GM18507 (cell line): ENCODE measurements at places on chromosomes 6 and 20.
A peak's percentile ranks its signal among the peaks of the same experiment; 100 is the strongest.

DNA sequence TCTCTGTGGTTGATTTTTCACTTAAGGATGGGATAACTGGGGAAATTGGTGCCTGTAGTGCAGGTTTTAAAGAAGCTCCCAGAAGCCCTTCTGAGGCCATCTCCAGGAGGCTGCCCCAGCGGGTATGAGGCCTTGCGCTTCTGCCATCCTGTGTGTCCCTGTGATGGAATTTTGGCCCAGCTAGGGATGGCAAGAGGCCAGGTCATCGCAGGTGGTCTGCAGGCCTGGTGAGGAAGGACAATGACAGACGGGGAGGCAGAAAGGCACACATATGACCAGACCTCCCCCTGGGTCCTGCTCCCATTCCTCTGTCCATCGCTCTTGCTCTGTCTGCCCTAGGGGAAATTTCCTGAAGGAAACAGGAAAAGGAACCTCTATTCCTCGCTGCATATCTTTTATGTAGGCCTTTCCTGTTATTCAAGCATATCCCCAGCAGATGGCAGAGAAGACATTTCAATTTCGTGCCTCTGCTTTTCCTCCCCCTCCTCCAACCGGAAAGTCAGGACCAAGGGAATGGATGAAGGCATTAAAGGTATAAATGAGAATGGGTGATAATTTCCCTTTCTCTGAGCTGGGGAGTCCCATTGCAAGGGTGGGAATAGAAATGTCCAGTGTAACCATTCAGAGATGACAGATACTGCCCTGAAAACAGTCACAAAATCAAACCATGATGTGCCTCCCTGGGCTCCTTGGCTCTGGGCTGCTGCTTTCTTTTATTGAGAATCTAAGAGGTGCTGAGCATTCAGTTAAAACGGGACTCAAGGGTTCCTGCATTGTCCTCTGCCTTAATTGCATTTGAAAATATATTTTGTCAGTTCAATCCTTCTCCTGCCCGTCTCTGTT is 17.6 kb upstream of the HLA-F start:
- no peak for DNase-seq

DNA sequence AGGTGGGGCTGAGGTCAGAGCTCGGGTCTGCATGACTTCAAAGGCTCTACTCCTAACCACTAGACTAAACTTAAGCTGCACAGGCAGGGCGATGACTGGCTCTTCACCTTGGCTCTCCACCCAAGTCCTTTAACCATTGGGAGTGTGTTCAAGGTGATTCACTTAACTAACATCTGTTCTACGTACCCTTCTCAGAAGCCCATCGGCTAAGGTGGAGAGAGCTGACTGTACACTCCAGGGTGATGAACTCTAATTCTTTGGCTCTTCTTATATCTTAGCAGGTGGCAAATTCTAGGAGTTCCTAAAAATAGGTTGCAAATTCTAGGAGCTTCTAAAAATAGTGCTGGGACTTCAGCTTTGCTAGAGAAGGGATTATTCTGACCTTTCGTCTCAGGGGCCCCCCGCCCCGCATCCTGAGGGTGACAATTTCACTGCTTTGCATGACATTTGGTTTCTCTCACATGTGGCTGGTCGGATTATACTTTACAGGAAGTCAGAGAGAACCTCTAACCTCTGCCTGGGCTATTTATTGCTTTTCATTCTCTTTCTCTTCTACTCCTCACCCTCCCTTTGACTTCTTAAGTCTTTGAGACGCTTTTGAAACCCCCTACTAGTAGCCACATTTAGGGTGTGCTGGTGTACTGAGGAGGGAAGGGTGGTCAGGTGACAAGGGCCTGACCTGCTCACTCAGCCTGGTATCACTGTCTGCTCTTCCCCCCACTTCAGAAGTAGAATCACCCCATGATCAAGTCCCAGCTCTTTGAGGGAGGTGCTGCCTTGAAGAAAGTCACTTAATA is 55.5 kb downstream of the PRDM1 start:
- DNase-seq: peak; percentile 38

DNA sequence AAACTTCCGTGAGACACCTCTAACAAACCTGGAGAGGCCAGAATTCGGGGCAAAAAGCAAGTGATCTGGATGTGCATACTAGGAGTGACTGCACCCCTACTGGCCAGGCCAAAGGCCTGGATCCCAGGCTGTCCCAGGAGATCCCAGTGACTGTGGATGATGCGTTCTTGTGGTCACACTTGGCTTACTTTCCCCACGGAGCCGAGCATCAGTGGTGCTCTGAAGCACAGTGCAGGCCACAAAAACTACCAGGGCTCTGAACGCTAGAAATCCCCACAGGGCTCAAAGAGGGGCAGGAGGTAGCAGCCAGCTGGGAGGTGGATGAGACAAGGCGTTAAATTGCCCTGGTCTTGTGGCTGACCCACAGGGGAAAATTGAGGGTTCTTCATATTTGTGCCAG is 7.1 kb downstream of the TRIM26 start:
- DNase-seq: no peak

DNA sequence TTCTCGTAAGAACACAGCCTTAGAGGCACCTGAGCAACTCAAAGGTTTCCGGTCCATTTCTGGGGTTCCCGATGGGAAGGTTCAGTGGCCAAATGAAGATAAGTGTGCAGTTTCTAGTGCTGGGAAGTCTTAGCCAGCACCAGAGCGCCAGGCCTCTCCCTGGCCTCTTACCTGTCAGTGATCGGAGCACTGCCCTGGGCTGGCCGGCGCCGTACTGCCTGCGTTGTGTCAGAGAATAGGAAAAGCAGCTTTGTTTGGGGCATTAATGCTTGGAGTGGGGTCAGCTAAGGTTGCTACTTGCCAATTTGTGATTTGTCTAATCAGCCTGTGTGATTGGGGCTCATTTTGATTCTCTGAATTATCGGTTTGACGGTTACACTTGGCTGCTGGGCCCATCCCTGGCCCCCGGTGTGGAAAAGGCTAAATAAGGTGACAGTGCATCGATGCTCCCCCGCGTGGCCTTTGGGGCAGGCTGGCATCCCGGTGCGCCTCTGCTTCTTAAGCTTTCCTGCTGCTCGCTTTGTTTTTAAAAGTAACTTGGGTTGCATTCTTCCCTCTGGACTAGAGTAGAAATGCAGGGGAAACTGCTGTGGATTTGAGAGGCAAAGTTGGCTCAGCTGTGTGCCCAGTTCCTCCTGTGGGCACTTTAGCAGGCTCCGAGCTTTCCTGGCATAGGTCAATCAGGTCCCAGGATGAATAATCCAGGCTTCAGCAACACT is 51.8 kb downstream of the TCP11 start:
- no peak for DNase-seq

- DNase-seq: peak; percentile 20
Observed at GRCh38 chr20:35145141-35145564, 2.0 kb downstream of the EDEM2 start.

DNA sequence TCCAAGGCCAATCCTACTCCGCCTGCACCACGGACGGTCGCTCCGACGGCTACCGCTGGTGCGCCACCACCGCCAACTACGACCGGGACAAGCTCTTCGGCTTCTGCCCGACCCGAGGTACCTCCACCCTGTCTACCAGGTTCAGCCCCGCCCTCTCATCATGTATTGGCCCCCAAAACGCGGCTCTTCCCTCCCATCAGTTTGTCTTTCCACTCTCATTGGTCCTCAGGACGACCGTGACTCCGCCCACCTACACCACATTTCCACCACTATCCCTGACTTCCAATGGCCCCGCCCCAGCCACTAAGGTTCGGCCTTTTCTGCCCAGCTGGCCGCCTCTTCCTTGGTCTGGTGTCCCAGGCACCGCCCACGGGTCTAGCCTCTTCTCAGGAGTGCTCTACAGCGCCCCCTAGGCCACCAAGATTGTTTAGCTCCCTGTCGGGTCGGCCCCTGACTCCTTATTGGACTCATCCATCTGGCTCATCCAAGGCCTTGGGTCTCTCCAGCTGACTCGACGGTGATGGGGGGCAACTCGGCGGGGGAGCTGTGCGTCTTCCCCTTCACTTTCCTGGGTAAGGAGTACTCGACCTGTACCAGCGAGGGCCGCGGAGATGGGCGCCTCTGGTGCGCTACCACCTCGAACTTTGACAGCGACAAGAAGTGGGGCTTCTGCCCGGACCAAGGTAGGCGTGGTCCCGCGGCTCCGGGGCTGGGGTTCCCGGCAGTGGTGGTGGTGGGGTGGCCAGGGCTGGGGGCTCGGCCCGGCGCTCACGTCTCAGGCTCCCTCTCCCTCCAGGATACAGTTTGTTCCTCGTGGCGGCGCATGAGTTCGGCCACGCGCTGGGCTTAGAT is 3.1 kb downstream of the MMP9 start:
- DNase-seq: no peak

DNA sequence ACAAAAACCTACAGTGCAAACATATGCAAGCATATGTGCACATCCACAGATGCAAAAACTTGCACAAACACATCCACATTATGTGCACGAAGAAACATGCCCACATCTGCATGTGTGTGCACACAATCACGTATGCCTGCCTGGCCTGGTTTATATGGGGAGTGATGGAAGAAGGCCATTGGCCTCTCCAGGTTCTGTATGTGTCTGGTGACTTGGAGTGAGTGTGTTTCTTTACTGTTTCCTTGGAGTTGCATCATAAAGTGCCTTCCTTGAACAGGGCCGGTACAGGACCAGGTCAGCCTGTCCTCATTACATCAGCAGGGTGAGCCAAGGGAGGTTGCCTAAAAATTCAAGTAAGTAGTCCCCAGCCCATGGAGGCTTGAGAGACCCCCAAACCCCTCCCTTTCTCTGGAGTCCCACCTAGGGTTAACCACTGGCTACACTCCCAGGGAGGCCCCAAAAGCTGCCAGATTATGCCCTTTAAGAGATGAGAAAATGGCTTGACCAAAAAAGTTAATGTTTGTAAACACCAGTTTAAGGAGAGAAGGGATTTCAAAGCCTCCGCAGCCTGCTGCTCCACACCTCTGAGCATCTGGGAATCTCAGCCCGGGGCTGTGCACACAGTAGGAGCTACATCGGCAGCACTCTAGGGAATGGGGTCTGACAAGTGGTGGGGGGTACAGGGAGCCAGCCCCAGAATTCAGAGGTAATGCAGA is 140.8 kb downstream of the VEGFA start:
- DNase-seq: no peak

GRCh38 chr6:106114492-106114891 is 28.4 kb downstream of the PRDM1 start:
- peak; percentile 36 for DNase-seq

GRCh38 chr6:10391299-10391630 is 23.6 kb downstream of the TFAP2A start:
- DNase-seq: no peak

GRCh38 chr6:98831959-98832283 is 2.5 kb upstream of the POU3F2 start:
- no peak for DNase-seq

DNA sequence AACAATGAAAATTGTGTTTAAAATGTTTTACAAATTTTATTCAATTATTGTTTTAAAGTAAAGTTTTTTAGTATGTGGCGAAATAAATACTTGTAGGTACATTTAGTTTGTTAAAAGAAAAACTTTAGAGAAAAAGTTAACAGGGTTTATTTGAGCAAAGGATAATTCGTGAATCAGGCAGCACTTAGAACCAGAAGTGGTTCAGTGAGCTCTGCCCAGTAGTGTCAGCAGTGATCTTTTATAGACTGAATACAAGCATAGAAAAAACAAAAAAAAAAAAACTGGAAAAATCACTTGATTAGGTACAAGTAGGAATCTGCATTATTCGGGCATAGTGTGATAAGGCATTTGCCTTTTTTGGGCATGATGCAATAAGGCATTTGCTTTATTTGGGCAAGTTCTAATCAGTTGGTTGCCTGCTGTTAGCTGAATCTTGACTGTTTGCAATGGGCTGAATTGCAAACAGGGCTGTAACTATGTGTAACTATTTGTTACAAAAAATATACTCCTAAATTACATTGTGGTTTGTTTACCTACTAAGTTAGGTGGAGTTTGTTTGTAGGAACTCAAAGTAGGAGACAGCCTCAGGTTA is 122.9 kb upstream of the MMS22L start:
- no peak for DNase-seq

DNA sequence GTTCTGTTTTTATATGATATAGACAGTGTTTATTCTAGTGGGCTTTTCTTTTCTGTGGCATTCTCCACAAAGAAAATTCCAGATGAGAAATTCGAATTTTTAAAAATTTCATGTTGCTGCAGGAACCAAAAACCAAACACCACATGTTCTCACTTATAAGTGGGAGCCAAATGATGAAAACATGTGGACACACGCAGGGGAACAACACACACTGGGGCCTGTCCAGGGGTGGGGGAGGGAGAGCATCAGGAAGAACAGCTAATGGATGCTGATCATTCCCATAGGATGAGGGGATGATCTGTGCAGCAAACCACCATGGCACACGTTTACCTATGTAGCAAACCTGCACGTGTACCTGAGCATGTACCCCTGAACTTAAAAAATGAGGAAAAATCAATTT is 499.0 kb upstream of the SLC35B3 start:
- DNase-seq: no peak

GRCh38 chr6:80477591-80477990 is 371.1 kb downstream of the BCKDHB start:
- no peak for DNase-seq

GRCh38 chr6:144912474-144912873 is 627.3 kb downstream of the UTRN start:
- DNase-seq: no peak

DNA sequence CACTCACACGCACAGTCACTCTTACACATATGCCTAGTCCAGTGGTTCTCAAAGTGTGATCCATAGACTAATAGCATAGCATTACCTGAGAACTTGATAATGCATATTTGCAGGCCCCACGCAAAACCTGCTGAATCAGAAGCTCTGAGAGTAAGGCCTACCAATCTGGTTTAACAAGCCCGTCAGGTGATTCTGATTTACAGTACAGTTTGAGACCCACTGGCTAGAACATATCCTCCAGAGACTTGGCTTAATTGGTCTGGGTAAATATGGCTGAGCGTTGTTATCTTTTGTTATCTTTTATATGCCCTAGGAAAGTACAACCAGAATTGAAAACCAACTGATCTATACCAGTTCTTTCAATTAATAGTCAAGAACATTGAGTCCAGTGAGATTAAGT is 9.6 kb downstream of the TSPYL4 start:
- DNase-seq: no peak

DNA sequence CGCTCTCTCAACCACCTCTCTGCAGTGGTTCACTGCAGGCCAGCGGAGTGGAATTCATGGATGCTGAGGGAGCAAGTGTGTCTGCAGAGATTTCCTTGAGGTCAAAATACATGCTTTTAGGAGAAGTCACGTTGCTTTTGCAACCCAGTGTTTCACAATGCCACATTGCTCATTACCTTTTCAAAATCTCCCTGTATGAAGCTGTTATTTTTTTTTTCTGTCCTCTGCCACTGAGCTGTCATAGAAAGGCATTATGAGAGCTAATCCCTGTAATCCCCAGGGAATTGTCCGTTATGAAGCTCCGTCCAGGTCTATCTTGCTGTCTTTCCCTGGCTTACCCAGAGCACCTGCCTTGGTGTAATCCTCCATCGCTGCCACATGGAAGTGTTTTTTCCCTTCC is 60.5 kb upstream of the SLC22A23 start:
- no peak for DNase-seq

GRCh38 chr6:37731888-37732287 is 34.2 kb upstream of the MDGA1 start:
- DNase-seq: peak; percentile 52

GRCh38 chr6:6925391-6926164 is 182.2 kb upstream of the RREB1 start:
- DNase-seq: no peak

- no peak for DNase-seq
Observed at GRCh38 chr20:10419550-10420133, 14.4 kb downstream of the MKKS start.
